ENCODE measurements at places on chromosomes 11 and 22.

- no peak for DNase-seq
These were observed 5.3 kb downstream of the BDNF start for GRCh38 chr11:27694992-27695391.

DNA sequence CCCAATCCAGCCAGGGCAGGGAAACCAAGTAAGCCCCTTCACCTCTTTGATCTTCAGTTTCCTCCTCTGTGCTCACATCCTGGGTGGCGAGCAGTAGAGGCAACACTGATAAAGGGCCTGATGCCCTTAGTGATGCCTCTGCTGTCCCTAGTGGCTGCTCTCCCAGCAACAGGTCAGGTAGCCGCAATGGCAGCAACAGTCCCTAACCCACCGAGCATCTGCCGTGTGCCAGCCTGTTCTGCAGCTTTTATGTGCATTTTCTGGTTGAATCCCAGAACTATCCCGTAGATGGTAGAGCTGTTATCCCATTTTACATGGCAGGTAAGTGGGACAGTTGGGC is 5.2 kb downstream of the SCYL1 start:
- DNase-seq: no peak

GRCh38 chr22:24810043-24810749 is 4.2 kb downstream of the SGSM1 start:
- DNase-seq: no peak

GRCh38 chr11:77209663-77210062 is 81.6 kb downstream of the MYO7A start:
- no peak for DNase-seq

- DNase-seq: no peak
These were observed 99.3 kb downstream of the RASSF10 start for GRCh38 chr11:13108416-13108815.

DNA sequence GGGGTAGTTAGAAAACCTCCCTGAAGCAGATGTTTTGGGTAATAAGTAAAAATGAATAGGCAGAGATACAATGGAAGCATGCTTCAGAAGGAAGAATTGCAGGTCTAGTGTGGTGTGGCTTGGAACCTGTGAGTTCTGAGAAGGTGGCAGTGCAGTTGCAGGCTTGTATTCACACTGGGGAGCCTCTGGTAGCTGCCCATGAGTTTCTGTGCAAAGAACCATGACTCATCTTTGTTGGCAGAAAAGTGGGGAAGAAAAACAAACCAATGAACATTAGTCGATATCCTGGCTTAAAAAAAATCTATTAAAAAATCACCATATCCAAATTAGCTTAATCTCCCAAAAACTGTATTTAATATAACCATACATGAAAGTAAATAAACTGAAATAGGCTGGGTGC is 232.6 kb downstream of the FAT3 start:
- DNase-seq: no peak

GRCh38 chr22:49643466-49643865 is 184.2 kb downstream of the BRD1 start:
- no peak for DNase-seq

- DNase-seq: no peak
These were observed 11.3 kb downstream of the PCSK7 start for GRCh38 chr11:117220568-117220967.

- DNase-seq: no peak
These were observed 6.1 kb upstream of the CD59 start for GRCh38 chr11:33742249-33742851.

DNA sequence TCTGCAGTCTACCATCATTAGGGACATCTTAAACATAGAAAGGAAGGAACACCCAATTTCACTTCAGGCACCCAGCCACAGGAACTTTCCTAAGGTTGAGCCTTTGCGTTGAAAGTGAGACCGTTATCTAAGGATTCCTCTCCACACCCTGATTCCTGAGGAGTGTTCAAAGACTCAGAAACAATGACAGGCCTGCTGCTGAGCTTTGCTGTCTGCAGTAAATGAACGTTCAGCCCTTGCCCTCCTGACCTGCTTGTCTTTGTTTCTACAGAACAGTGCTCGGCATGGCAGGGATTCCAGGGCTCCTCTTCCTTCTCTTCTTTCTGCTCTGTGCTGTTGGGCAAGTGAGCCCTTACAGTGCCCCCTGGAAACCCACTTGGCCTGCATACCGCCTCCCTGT is 7.0 kb downstream of the PRSS23 start:
- no peak for DNase-seq

- DNase-seq: no peak
These were observed 16.0 kb downstream of the USP47 start for GRCh38 chr11:11857769-11858168.

GRCh38 chr11:77647654-77648305 is 10.2 kb upstream of the CLNS1A start:
- no peak for DNase-seq

DNA sequence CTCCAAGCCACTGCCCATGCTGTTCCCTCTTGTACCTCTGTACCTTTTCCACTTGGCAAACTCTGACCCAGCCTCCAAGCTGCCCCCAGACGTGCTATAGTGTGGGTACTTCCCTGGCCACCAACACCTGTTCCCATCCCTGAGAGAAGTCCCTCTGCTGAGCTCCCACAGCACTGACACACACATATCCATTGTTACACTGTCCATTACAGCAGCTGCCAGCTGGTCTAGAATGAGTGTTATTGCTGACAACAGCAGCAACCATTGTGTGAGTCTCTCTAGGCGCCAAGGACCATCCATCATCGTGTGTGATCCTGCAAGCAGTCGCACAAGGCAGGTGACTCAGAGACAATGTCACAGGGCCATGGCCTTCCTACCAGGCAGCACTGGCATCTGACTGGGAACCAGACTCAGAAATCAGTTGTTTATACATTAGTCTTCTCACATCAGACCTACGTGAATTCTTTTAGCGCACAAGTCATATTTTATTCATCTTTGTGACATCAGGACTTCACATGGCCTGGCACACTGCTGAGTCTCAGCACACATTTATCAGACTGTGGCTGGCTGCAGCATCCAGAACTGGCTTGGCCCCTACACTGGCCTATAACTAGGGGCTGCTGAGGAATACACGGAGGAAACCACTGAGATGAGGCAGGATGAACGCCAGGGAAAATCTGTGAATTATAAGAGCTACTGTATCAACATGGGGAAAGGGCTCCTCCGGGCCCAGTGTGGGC is 56.4 kb downstream of the SGSM3 start:
- DNase-seq: no peak

DNA sequence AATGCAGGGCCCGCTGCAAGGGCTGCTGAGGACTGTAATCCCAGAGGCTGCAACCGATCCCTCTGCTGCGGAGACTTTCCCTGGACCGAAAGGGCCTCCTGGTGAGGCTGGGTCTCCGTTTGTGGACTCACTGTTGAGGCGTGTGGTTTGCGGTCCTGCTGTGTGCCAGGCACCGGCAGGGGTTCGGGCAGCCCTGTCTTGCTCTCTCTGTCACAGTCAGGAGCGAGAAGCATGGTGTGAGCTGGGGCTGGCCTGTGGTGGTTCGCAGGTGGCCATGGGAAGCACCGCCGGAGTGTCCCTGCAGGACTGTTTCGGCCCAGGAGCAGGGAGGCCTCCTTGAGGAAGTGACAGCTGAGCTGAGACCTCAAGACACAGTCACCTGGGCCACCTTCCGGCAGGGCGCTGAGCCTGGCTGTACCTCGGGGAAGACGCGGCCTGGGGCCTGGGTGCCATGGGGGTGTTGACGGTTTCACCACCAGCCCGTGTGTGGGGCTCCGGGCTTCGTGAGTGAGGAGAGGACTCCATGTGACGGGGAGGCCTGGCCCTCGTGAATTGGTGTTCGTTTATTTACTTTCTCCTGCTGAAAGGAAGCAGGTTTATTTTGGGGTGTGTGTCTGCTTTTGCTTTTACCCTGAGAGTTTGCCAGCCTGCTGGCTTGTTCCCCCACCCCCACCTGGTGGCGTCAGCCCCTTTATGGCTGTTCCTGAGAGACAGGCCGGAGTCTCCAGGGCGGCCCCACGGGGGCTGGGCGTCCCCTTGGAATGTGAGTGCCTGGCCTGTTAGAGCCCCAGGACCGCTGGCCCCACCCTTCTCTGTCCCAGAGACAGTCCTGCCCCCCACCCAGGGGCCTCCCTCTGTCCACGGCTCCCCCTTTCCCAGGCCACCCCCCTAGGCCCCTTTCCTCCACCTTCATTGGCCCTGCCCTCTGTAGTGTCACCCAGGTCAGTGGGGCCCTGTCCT is 122.5 kb downstream of the KCNQ1OT1 start:
- DNase-seq: no peak
